ENCODE measurements at places on chromosomes 5 and 9. TPM values are rescaled to one million over a fixed set of nuclear protein-coding genes. Genes with fewer than 3 reads are reported as not detected.

The SV2C gene
- total RNA-seq, result 17.8 TPM

The APBA1 gene
- total RNA-seq, result 13.0 TPM

The CYLC2 gene
- not detected for total RNA-seq

The PHF24 gene
- total RNA-seq, result 3.1 TPM

The ARAP3 gene
- total RNA-seq, result 8.6 TPM

The DMRTA1 gene
- 30.1 TPM for total RNA-seq

The KCNIP1 gene
- 0.47 TPM for total RNA-seq

GRCh38 chr5:127029581-127030258 is 638 bp downstream of the MARCHF3 start:
- DNase-seq, result peak; percentile 66

- no peak for DNase-seq
Observed at GRCh38 chr9:77594963-77595362, 53.2 kb downstream of the GNA14 start.

DNA sequence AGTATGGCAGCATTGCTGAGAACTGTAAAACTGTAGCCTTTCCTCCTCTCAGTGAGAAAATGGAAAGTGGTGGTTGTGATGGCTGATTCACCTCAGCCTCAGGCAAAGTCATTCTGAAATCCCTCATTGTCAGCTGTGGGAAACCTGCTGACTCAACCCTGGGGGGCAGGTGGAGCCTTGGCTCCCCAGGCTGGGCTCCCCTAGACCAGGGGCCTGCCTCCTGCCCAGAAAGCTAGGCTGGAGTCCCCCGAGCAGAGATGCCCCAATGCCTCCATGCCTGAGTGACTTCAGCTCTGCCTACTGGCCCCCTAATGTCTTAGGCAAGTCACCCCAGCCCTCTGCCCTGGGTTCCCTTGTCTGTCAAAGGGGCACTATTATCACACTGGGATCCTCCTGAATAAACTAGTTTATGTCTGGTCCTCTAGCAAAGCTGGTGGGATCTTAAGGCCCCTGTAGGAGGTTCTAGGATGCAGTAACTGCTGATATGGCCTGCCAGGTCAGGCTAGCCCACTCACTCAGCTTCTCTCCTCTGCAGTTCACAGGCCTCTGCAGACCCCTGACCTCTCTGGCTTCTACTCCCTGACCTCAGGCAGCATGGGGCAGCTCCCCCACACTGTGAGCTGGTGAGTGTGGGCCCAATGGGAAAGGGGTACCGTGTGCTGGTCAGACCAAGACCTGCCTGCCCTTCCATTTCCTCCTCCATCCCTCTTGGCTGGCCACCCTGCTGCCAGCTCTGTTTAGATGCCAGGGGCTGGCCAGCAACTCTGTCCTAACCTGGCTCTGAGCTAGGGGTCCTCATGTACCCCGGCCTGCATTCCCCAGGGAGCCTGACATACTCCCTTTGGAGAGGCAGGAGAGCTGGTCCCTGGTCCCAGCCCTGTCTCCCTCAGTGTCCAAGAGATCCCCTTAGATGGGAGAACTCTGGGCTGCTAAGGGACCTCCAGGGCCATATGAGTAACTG is 24.2 kb downstream of the TCF7 start:
- DNase-seq, result no peak

- DNase-seq, result no peak
Observed at GRCh38 chr9:116163293-116164055, 9.9 kb downstream of the PAPPA start.

DNA sequence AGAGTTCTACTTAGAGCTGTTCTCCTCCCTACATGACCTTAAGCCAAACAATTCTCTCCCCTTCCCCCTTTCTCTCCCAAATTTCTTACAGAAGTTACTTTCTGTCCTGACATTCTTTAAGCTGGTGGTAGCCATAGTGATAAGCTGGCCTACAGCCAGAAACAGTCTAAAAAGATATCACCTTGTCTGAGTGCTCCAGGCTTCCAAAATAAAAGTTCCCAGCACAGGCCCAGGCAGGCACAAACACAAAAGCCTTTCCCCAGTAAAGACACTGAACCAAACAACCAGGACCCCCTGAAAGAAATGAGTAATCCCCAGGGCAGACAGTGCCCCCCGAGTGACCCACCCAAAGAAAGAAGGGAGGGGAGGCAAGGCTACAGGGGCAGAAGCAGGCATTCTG is 19.2 kb downstream of the SIL1 start:
- DNase-seq, result no peak

- no peak for DNase-seq
Observed at GRCh38 chr5:66741394-66741793, 145.2 kb downstream of the MAST4 start.

DNA sequence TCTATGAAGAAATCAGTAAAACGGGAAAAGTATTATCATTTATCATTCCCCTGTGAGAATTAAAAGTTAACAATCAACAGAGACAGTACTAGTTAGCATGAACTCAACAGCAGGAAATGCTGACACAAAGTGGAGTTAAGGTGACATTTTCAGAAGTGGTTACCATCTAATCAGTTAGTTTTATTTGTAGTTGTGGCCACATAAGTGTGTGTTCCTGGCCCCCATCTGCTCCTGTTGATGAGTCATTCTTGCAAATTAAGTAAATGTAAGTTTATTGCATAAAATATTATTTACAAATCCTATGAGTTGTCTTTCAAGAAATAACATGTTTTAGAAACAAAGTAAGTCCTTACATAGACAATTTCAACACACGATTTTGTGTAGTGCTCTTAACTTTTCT is 8.9 kb upstream of the BNC2 start:
- no peak for DNase-seq

- DNase-seq, result peak; percentile 15
Observed at GRCh38 chr5:163809473-163809872, 304.1 kb downstream of the MAT2B start.

DNA sequence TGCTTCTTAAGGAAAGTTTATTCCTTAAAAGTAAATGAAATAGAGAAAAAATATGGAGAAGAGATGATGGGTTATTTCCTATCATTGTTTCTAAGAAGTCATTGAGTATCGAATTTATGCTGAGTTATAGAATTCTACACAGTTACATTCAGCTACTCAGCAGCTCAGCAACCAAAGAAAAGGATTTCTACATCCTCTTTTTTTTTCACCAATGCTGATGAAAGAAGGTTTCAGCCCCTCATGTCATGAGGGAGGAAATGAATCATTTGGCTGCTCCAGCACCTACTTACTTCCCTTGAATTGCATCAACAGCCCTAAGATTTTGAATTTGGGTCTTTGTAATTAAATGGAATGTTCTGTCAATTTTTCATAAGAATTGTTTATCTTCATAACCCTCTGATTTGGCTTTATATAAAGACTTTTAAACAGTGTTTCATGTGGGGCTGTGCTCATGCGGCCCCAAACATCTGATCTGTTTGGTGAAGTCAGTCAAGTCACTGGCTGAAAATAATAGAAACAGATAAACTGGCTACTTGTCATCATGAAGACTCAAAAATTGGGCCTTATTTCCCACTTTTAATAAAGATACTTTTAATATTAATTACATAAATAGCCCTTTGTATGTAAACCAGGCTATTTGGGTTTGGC is 18.5 kb upstream of the SNX2 start:
- DNase-seq, result no peak

DNA sequence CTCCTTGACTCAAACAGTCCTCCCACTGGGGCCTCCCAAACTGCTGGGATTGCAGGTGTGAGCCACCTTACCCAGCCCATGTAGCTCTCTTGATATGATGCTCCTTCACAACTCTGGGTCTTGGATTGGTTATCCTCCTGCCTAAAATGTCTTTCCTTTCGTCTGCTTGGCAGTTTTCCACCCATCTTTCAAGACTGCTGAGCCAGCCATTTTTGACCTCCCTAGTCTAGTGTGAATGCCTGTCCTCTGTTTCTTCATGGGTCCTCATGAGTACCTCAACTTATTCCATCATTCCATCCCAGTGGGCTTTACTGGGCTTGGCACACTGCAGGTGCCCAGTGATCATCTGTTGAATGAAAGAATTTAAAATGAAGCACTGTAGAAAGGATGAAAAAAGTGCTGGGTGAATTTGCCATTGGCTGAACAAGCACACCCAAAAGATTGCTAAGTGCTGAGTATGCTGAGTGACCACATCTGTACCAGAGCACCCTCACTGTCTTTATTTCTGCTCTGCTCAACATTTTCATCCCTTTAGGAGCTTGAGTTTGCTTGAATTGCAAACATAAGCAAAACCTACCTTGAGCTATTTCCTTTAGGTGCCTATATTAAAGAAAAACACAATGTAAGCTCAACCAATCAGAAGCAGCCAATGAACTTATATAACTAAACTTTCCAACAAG is 84.8 kb upstream of the FAM169A start:
- DNase-seq, result no peak

GRCh38 chr9:110047955-110048402 is 160.0 kb downstream of the C9orf152 start:
- peak; percentile 78 for DNase-seq

DNA sequence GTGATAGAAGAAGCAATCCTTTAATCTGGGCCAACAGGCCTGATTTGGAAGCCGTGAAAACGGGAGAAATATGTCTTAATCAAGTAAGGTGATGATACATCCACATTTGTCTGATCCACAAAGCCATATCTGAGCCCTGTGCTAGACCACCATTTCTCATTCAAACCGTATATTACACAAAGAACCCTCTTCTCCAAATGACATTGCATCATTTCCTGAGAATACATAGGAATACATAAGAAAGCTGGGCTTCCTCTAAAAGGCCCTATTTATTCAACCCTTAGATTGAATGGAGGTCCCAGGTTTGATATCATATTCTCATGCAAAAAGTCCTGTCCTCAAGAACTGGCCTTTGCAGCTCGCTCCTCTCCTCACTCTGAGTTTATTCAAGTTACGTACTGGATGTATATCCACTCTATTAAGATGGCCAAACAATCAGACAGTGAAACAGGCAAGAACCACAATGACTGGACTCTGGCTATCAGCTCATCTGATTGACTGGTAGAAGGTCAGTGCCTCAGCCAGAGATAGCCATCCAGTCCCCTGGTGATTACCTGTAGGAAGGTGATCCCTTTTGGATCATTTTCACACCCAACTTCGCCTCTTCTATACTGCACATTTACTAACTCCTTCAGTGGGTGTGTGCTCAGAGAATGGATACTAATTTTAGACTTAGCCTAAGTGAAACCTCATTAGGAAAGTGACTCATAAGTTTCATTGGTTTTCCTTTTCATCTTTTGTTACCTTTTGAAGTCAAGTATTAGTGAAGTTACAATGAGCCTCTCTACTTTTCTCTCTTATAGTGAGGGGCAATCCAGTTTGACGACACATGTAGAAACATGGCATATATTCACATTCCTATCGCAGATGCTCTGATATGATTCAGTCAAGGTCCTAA is 167.6 kb upstream of the WWC1 start:
- DNase-seq, result no peak

GRCh38 chr9:78745331-78745730 is 448.4 kb downstream of the PSAT1 start:
- DNase-seq, result no peak

Data from glutamatergic neuron (in vitro differentiated cells).